Hematopoietic multipotent progenitor cell treated with erythropoietin and hydrocortisone succinate and interleukin-3 and kit ligand, for 6 days (in vitro differentiated cells): ENCODE measurements at places on chromosomes 12 and 14.
A peak's percentile ranks its signal among the peaks of the same experiment; 100 is the strongest.

DNA sequence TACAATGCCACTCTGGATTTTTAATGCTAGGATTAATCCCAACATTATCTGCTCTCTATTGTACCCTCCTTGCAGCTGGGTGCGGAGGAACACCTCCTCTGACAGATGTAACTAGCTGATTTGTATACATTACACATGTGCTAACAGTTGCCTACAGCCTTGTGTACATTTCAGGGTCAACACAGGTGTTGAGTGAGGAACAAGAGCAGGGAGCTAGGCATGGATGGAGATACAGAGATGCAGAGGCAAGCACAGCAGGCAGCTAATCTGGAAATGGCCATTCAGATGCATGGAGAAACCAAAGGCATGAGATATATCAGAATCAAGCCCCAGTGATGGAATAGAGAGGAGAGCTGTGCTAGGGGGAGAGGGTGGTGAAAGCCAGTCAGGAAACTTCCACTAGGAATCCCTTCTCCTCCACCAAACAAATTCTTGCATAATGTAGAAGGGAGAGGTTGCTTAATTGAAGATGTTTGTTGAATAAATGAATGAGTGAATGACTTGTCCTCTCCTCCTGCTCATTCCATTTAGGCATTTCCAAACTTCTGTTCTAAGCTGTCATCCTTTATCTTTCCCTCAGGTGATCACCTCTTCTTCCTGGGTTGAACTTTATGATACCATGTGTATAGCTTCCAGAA, 313.2 kb downstream of the ATP23 start:
- no peak for DNase-seq

- DNase-seq = no peak
Measured at GRCh38 chr12:51471111-51471864, 46.7 kb downstream of the SLC4A8 start.

DNA sequence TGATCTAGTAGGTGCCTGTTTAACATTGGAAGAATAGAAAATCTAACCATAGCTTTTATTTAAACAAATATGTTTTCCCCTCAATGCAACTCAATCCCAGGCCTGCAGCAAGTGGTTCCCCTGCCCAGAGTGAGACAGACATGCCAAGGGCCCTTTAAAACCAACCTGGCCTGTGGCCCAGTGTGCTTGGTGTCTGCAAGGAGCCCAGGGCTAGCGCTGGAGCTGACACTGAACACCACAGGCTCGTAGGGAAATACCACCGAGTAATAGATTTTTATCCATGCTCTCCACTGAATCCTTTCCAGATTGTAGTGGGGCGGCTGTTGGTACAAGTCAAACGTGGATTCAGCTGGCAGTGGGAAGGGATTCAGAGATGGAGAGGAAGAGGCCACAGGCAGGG, 95.6 kb upstream of the NRXN3 start:
- DNase-seq = no peak

DNA sequence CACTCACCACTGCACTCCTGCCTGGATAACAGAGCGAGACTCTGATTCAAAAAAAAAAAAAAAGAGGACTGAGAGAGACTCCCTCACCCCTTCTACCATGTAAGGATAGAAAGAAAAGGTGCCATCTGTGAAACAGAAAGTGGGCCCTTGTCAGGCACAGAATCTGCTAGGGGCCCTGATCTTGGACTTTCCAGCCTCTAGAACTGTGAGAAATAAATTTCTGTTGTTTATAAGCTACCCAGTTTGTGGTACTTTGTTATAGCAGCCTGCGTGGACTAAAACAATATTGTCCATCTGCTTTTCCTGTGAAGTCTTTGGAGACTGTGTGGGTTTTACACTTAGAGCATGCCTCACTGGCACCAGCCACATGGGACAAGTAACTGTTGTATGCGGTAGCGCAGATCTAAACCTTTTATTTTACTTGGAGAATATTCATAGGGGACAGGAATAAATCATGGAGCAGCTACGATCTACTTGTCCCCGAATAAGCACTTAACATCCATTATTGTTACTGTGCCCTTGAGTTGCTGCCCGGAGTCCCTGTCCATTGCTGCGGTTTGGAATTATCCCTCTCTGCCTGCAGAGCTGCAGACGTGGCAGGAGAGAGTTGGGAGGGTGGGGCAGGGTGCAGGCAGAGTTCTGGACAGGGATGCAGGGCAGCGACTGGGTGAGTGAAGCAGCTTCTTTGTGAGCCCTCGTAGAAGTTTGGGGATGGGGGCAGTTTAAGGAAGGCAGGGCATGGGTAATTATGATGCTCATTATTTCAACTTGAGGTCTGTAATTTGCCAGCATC, 52.4 kb upstream of the STON2 start:
- no peak for DNase-seq

GRCh38 chr12:72546106-72546505, 273.9 kb downstream of the TRHDE start:
- no peak for DNase-seq

GRCh38 chr14:68328509-68328908, 464.4 kb downstream of the ZFP36L1 start:
- DNase-seq = no peak

DNA sequence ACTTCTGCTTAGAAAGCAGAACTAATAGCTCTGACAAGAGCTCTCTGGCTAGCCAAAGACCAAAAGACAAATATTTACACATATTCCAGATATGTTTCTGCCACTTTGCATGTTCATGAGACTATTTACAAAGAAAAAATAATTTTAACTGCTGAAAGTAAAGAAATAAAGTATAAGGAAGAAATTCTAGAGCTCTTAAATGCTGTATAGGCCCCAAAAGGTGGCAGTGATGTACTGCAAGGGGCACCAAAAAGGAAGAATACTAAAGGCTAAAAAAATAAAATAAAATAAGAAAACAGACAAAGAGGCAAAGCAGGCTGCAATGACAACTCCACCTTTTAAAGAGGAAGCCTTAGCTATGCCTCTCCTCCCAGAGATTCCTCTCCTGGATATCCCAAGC, 23.0 kb downstream of the KLRK1 start:
- peak; percentile 66 for DNase-seq

GRCh38 chr14:71397371-71397770, 490.1 kb downstream of the PCNX1 start:
- DNase-seq = no peak

- no peak for DNase-seq
Measured at GRCh38 chr12:4960030-4960429, 50.3 kb downstream of the KCNA1 start.

GRCh38 chr14:89598548-89599186, 181.6 kb upstream of the FOXN3 start:
- peak; percentile 47 for DNase-seq

DNA sequence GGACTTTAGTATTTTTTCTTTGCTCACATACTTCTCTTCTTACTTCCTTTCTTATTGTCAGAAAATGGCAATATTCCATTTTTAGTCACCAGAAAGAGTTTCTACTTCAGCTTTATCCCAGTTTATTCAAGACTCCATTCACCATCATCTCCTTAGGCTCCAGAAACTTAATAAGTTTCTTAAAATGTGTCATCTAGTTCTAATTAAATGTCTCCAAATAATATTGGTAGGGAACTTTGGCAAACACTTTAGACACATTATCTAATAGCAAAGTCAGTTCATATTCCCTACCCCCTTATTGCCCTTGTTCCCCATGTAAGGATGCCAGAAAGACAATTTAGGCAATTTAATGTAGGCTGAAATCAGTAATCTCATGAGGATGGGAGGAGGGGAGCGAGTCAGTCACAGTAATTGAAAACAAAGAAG, 15.1 kb downstream of the EPYC start:
- DNase-seq = no peak

DNA sequence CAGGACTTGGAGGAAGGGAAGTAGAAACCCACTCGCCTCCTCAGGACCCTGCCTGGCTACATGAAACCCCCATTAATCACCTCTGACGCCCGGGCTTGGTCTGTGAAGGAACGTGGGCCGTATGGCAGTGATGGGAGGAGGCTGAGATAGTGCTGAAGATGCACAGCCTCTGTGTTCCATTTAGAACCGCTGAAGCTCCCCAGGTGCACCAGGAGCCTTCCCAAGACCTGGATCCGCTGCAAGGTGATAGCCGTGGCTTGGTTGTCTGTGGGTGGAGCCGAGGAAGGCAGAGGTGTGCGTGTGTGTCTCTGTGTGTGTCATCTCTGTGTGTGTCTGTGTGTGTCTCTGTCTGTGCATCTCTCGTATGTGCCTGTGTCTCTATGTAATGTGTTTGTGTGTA, 293.1 kb downstream of the CACNA1C start:
- no peak for DNase-seq

GRCh38 chr14:48714366-48714765, 871.8 kb downstream of the RPS29 start:
- no peak for DNase-seq

DNA sequence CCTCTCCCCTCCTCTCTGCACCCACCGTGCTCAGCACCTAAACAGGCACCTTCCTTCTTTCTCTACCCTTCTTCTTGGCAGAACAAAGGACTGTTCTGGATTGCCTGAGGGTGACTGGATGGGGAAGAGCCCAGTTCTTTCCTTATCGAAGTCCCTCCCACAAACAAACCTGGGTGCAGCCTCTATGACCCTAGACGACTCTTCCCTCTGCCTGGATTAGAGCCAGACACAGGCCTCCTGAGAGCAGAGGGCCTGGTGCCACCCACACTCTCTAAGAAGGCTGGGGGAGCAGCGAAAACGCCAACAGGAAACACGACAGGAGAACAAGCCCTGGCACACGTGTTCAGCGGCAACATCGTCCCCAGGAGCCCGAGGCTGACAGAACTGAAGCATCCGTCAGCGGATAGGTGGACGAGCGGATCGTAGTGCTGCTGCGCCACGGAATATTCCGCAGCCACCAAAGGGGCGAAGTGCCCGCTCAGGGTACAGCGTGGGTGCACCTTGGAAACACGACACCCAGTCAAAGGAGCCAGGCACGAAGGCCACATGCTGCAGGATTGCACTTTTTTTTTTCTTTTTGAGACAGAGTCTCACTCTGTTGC, 38.0 kb downstream of the RIMBP2 start:
- no peak for DNase-seq

GRCh38 chr12:51771008-51771407, 77.5 kb downstream of the FIGNL2 start:
- no peak for DNase-seq

- peak; percentile 80 for DNase-seq
Measured at GRCh38 chr14:77151918-77152588, 10.5 kb upstream of the ZDHHC22 start.

DNA sequence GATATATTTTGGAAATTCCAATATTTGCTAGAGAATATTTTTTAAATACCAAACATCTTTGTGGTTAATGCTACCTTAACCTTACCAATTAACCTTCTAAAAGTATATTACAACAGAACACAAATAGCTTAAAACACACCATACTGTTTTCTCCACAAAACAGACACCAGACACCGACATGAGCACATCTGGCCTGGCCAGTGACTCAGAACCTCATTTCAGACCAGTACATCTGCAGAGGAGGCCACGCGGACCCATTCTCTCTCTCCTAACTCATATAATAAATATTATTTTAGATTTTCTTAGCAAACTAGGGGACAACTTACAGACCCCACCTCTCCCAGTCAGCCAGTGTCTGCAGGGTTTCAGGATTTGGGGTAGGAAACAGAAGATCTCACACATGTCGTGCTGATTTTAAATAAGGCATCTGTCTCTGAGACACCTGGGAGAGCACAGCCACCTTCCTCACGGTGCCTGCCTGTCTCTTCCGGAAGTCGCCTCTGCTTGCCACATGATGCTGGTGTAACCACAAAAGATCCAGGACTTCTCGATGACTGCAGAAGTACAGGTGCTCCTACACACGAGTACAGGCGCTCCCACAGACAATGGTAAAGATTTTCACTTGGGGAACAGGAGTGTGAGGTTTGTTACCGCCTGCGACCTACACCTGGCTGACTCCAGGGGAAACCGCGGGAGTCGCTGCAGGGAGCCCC, 9.7 kb upstream of the ANKLE2 start:
- DNase-seq = no peak

GRCh38 chr12:89846473-89847055, 137.9 kb upstream of the ATP2B1 start:
- no peak for DNase-seq

- DNase-seq = no peak
Measured at GRCh38 chr14:99189201-99189801, 82.7 kb downstream of the BCL11B start.

GRCh38 chr14:50739186-50739585, 71.1 kb upstream of the SAV1 start:
- DNase-seq = no peak

DNA sequence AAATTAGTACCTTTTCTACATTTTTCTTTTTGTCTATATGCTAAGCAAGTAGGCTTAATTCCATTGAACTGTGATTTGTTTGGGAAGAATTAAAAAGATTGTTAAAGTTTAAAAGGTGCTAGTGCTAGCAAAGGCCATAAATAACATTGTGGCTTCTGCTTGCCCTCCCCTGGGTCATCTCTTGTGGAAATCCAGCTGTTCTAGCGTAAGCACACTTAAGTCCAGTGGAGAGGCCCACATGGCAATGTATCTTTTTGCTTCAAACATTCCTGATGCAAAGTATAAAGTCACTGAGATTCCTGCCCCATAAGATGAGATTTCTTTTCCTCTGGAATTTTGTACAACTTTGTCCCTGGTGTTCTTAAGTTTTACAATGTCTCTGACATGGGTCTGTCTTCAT, 14.4 kb upstream of the ERGIC2 start:
- no peak for DNase-seq
